Stimulated activated CD8-positive, alpha-beta memory T cell treated with anti-CD3 and anti-CD28 coated beads, Interleukin-12 subunit alpha, Interleukin-12 subunit beta, amount 100 ng/mL, for 1 hour (primary cell): ENCODE measurements at places on chromosomes 7 and 10.

- DNase-seq = no peak
Observed at GRCh38 chr10:28993861-28994260, 295.0 kb upstream of the LYZL1 start.

DNA sequence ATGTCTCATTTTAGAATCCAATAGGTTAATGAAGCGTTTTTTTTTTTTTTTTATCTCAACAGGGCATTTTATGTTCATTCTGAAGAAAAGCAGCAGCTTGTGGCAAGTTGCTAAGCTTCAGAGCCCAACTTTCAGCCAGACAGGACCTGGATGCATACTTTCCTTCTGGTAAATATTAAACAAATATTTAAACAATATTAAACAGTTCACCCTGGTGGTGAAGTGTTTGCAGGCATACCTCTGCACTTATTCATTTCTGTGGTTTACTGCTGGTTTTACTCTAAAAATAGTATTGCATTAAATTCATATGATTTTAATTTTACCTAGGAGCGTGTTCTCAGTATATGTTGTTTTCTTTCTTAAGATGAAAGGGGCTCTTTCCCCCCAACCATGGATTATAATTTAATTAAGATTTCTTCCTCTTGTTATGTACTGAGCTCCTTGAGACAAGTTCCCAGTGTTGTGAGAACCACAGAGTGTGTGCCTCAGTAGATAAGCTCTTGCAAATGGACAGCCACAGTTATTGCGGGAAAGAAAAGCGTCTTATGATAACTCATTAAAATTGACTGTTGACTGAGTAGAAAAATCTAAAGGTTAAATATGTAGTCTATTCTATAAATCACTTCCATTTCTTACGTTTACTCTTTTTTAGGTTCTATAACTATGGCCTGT is 155.8 kb downstream of the MALRD1 start:
- no peak for DNase-seq

- no peak for DNase-seq
Observed at GRCh38 chr10:58240531-58240930, 27.2 kb downstream of the IPMK start.

- DNase-seq = no peak
Observed at GRCh38 chr7:14507617-14508016, 394.9 kb downstream of the DGKB start.

GRCh38 chr7:128874140-128875031 is 11.7 kb downstream of the ATP6V1F start:
- no peak for DNase-seq

DNA sequence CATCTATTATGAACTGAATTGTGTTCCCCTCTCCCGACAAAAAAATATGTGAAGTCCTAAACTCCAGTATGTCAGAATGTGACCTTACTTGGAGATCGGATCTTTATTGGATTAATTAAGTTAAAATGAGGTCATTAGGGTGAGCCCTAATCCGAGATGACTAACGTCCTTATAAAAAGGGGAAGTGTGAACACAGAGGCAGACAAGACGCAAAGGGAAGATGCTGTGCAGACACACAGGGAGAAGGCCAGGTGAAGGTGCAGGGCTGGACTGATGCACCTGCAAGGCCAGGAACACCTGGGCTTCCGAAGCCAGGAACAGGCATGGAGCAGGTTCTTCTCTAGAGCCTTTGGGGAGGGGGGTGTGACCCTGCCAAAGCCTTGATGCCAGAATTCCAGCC is 187.8 kb downstream of the PARD3 start:
- no peak for DNase-seq

GRCh38 chr10:97589479-97589878 is at the start of gene C10orf62:
Gene C10orf62 (plus strand): TSS chr10:97589721. CDS start chr10:97589898, 177 bp downstream.
- no peak for DNase-seq

DNA sequence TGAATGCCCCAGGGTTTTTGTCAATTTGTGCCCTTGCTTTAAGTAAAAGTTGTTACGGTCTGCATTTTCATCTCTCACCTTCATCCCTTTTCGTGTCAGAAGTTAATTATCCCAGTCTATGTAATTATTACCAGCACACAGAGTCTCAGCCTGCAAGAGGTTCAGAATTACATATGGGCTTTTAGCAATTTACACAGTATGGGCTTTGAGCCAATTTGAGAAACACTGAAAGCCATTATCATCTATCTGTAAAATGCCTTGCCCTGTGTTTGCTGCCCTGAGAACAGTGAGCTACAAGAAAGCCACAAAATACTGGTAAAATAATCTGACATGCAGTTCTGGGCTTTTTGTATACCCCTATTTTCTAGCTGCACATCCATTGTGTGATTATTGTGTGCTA is 125.6 kb upstream of the STEAP4 start:
- no peak for DNase-seq

DNA sequence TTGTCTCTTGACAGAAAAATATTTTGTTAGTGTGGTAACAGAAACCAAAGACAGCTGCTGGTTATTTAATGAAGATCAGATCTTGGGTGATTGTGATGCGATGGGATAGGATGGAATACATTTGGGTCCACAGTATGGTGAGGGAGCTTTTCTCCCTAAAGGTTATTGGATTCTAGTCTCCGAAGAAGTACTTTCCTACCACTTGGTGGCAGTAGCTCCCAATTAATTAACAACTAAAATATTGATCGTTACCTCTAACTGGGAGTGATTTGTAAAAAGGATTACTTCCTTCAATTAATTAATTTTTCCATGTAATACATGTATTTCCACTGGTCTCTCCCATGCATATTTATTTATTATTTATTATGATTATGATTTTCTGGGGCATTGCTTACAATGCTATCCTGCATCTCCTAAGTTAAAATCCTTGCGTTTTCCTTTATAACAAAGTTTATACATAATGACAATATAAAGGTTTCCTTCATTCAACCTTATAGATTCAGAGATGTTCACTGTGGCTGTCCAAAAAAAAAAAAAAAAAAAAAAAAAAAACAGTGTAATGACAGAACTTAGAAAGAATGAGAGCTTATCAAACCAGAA is 25.6 kb downstream of the TMEM196 start:
- DNase-seq = no peak

- no peak for DNase-seq
Observed at GRCh38 chr10:133481086-133481643, 27.4 kb downstream of the SCART1 start.

DNA sequence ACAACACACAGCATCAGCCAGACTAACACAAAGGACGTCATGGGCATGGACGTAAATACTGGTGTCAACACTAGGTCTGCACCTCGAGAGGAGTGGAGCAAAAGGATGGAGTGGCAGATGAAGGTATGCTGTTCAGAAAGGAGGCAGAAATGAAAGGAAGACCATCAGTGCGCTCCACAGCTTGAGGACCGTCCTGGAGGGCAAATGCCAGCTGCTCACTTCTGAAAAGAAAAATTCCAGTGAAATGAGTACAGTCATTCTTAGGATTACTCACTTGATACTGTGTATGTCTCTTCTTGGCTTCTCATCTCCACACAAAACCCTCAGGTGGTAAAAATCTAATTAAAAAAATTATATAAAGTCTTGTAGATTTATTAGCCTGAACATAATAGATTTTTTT is 44.8 kb downstream of the EGFR start:
- no peak for DNase-seq

GRCh38 chr10:43079856-43080255 is 3.0 kb downstream of the RET start:
- DNase-seq = no peak

DNA sequence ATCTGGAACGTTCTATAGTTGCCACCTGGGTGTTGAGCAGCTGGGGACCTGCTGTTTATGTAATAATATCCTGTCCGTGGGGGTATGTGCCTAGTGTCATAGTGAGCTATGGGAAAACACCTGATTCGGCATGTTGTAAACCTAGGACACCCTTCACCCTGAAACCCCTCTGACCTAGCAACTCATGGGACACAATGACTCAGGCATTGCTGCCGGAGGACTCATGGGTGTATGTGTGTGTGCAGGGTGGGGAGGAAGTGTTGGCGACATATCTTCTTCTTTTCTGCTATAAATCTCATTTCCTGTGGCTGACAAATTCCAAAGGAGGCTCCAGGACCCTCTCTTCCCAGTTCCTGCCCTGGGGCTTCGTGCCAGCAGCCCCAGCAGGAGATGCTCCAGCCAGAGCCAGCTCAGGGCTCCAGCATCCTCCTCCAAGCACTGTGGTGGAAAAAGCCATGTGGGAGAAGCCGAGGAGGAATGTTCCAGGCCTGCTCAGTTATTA is 77.0 kb upstream of the PODXL start:
- DNase-seq = no peak

DNA sequence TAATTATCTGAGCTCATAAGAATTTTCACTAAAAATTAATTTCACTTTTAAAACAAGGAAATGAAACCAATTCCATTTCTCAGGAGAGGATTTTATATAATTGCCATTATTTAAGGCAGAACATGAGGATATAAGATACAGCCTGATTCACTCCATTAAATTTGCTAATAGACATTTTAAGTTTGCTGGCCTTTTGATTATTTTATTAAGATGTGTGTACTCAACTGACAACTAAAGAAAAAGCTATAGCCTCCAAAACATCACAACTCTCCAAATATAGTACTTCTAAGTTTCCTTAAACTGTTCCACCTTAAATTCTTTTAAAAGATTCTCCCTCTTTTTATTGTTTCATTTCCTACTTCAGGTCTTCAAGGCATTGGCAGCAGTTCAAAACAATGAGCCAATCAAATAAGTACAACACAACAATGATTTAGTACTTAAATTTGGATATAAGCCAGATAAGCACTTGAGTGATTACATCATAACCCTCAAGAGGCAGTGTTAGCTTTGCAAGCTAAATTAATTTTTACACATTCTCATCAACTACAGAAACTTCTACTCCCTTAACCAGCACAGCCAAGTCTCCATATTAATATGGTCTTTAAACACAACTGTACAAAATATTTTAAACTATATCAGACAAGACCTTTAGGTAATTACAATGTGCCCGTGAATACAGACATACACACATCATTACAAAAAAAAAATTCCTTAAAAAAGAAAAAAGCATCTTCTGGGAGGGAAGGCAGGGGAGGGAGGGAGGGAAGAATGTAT is 121.8 kb downstream of the KMT2C start:
- no peak for DNase-seq

DNA sequence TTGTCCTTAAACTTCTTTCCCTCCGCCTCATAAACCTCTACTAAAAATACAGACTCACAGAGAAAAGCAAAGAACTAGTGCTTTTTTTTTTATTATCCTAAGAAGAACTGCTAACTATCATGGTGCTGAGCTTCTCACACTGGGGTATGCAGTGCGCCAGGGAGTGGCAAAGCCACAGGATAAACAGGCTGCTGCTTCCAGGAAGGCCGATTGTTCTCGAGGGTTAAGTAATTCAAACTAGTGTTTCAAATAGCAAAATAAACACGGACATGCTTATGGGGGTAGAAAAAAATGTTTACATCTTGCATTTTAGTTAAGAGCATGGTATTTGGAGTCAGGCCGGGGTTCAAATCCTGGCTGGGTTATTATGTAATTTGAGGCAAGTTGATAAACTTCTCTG is 157.0 kb downstream of the TAX1BP1 start:
- no peak for DNase-seq

- no peak for DNase-seq
Observed at GRCh38 chr7:132485136-132485535, 91.1 kb downstream of the PLXNA4 start.

DNA sequence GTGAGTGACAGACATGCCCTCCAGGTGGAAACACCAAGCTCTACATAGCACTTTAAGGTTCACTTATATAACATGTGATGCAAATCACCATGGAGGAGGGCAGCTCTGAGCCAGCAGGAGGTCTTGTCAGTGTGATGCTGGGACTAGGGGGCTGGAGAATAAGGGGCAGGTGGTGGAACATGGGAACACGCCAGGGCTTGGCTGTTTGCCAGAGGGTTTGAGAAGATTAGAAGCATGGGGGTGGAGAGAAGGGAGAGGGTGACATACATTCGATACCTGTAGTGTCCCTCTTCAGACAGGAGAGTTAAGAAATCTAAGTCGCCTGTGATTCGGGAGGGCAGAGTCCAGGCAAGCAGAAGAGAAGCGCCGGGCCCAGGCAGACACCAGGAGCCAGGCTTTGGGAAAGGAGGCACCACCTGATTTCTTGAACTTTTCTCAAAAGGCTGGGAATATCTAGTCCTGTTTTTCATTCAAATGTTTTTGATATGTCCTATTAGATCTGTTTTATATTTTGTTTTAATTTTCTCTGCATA is 16.9 kb upstream of the LAMB4 start:
- DNase-seq = no peak

GRCh38 chr7:136399385-136399784 is 422.2 kb upstream of the MTPN start:
- no peak for DNase-seq

DNA sequence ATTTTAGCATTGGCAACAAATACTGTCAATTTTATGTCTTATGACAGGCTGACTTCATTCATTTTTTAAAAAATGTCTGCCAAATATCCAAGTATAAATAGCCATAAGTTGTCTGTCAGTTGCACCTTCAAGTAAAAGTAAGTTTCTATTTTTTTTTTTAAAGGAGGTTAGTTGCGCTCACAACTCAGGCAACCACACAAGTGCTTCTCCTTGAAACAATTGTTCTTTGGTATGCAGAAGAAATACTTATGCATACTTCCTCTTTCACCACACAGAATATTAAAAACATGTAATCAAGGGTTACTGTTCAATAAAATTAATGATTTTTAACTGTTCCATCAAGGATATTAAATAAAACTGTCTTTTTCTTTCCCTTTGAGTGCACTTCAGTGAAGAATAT is 97.9 kb downstream of the RTKN2 start:
- DNase-seq = no peak

DNA sequence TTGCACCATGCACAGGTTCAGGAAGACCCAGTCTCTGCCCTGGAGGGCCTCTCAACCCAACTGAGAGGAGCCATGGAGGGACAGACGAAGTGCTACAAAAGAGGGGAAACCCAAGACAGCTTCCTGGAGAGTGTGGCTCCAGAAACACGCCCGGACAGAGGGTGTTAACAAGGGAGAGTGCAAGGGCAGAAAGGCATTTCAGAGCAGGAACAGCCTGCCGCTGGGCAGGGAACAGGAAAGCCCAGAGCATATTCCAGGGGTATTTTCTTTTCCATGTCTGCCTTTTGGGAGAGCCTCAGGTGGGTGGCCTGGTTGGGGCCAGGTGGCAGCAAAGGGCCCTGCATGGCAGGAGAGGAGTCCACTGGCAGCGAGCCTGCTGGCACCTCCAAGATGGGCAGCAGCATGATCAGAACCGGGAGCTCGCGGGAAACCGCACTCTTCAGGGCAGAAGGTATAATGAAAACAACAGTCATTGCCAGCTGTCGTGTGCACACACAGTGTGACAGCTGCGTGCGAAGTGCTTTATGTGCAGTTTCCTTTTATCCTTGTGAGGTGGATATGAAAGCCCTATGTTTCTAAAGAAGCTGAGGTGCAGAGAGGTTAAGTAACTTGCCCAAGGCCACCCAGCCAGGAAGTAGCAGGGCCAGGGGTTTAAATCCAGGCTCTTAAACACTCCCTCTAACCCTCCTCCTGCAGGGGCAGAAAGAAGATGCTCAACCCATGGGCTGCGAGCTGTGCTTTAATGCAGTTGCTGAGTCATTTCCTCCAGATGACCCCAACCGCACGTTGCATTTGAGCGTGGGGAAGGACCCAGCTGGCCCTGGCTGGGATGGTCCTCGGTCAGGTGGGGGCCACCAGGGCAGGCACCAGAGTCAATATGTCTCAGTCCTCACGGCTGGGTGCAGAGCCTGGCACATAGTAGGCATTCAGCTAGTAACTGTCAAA is 128.6 kb downstream of the OAT start:
- no peak for DNase-seq
